Activated CD4-positive, CD25-positive, alpha-beta regulatory T cell (primary cell): ENCODE measurements at places on chromosomes 1 and 21.

DNA sequence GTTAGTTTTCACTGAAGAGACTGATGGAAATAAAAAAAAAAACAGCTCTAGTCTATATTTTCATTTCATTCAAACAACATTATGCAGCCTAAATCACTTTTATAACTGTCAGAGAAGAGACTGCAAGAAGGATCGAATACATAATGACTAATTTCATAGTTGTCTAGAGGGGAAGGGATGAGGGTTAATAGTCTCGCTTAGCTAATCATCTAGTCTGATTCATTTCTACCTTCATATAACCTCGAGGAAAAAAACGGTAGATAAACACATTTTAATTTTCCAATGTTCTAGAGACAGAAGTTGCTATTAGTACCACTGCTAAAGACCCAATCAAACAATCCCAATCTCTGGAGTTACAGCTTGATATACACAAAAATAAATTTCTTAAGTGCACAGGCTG, 3.5 kb downstream of the FUBP1 start:
- DNase-seq, result no peak

DNA sequence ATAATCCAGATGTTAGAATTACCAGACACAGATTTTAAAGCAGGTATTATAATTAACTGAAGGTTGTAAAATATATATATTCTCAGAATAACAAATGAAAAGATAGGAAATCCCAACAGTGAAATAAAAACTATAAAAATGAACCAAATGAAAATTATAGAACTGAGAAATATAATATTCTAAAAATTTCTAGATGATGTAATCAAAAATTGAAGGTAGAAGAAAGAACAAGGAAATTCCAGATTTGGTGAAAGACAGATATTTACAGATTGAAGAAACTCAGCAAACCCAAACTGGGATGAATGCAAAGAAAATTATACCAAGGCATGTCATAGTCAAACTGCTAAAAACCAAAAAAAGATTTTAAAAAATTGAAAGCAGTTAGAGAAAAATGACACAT, 729.4 kb downstream of the MATN1 start:
- DNase-seq, result no peak

DNA sequence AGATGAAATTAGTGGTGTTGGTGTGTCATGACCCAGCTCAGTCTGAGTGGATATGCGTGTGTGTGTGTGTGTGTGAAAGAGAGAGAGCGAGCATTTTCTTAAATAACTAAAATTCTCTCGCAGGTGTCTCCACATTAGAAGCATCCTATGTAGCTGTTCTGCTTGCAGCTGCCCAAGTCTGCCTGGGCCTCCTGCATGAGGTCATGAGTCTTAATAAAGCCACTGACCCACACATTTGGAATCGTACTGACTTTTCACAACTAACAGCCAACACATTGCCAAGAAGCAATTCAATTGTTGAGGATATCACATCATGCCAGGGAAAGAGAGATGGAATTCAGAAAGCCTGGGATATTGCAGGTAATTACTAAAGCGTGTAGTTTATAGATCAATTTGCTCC, 238.2 kb upstream of the AJAP1 start:
- DNase-seq, result no peak

GRCh38 chr1:201886103-201886885, 2.4 kb upstream of the SHISA4 start:
- DNase-seq, result no peak

DNA sequence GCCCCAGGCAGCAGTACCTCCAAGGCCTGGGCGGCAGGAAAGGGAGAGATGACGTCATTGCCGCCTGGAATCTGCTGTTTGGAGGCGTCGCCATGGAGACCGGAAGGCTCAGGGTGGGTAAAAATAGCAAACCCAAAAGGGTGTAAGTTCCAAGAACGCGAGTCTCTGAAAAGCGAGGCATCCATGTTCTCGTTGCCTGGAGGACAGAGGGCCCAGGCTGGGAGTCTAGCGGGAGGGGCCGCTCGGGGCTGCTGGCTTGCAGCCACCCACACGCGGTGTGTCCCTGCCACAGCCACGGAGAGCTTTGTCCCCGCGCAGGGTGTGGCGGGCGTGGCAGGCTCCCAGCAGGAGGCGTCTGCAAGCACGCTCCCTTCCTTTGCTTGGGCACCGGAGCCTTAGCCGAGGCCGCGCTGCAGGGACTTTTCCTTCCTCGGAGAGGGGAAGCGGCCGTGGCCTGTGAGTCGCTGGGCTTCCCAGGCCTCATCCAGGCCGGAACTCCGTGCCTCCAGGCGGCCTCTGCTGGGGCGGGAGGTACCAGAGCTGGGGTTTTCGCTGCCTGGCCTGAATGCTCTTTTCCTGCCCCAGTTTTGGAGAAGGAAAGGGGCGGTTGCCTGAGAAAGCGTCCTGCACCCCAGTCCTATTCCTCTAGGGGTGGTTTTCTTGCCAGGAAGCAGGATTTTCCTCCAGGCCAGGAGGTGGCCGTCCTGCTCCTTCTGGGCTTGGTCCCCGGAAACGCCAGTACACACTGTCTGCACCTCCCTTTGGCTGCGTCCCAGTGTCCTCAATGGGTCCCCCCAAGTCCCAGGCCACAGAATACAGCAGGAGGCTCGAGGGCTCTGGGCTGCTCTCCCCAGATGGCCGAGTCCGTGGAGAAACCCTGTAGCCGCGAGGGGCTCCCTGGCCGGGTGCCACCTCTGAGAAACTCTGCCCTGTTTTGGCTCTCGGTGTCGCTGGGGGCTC, 15.3 kb upstream of the SKI start:
- no peak for DNase-seq

DNA sequence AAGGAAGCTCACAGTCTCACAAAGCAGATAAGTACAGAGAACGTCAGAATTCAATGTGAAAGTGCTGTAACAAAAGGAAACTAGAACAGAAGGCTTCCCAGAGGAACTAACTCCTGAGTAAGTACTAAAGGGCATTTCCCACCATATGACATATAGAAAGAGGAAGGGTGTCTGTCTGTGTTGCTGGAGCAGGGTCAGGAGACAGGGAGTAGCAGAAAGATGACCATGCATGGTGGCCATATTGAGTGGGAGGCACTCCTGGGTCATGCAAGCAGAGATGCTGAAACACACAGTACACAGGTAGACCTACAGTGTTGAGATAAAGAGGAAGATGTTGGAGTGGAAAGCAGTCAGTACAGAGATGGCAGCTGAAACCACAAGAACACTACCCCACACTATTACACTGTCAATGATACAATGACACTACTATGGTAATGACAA, 47.3 kb downstream of the SLC25A24 start:
- DNase-seq, result no peak

DNA sequence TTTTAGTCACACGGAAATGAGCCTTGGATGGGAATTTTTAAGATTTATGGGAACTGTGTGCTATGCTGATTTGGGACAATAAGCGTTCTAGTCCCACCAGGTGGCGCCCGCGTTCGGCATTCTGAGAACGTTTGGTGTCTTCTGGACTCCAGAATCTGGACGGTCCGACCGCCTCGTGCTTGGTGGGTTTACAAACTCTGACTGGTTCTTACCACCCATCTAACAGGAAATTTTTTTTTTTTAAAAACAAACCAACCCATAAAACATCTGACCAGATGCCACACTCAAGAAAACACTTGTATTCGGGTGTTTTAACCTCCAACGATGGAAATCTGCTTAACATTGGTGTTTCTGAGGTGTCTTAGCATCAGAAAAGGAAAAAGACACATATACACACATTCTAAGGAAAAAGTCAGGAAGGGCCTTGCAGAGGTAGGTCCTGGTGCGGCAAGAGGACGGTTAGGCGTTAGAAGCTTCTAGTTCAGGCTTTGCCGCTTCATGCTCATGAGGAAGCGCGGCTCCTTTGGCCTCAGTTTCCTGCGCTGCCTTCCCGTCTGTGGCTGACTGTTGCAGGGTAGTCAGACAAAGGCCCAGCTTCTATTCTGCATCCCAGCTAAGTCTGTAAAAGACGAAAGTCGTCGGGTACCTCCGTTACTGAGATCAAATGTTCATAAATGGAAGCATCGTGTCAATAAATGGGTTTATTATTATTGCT, 814 bp upstream of the DYRK3 start:
- peak; percentile 44 for DNase-seq

GRCh38 chr1:47647327-47647845, 209.5 kb downstream of the FOXD2 start:
- DNase-seq, result no peak

- no peak for DNase-seq
Observed at GRCh38 chr1:208174731-208175507, 69.3 kb downstream of the PLXNA2 start.

GRCh38 chr1:58324558-58324957, 222.0 kb downstream of the OMA1 start:
- DNase-seq, result no peak

GRCh38 chr1:243421784-243422183, 165.9 kb downstream of the SDCCAG8 start:
- peak; percentile 4 for DNase-seq

- no peak for DNase-seq
Observed at GRCh38 chr1:183242556-183242955, 56.5 kb downstream of the LAMC2 start.

GRCh38 chr21:36783612-36784374, 84.9 kb downstream of the SIM2 start:
- DNase-seq, result no peak

DNA sequence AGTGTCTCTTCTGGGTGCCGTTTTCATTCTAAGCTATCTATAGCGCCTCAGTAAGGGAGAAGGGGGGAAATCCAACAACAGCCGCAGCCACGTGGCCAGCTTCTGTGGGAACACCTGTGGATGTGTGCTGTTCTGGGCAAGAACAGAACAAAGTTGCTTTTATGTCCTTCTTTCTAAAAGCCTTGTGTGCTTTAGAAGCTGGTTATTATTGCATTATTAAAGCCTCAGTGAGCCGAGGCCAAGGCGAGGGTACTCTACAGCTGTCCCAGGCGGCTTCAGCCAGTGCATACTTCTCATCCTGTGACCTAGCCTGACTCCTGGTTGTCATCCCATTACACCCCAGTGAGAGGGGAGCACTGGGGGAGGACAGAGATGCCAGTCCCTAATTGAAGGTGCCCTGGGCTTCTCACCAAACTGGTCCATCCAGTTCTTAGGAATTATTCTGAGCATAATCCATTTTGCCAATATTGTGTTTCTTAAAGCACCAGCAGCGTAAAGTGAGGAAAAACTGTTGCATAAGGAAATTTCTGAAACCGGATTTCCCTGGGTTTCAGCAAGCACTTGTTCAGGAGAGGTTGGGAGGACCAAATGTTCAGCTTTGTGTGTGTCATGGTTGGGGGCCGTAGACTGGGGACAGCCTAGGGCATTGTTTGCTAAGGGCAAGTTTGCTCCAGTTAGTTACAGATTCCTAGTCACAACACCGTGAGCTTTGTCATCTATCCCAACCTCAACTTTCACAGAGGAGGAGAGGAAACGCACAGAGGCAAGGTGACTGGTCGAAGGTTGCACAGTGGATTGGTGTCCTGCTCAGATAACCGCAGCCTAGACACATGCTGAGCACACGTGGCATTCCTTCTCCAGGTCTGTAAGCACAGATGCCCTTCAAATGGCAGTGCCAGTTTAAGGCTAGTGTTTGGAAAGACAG, 61.0 kb upstream of the ATP1A1 start:
- DNase-seq, result no peak

DNA sequence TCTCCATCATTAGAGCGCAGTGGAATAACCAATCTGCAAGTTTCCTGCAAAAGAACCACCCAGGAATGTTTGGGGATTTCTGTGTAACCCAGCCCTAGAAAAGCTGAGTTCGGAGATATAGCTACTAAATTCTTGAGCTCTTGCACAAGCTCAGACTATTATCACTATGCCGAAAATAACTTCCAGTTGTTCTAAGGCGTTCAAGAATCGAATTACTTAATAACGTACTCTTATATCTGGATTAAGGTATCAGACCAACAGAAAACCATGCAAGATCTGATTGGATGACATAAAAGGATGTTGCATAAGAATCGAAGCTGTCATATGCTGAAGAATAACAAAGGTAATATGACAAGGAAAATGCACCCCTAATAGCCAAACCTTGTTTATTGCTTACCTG, 7.5 kb upstream of the LAMC2 start:
- DNase-seq, result no peak

DNA sequence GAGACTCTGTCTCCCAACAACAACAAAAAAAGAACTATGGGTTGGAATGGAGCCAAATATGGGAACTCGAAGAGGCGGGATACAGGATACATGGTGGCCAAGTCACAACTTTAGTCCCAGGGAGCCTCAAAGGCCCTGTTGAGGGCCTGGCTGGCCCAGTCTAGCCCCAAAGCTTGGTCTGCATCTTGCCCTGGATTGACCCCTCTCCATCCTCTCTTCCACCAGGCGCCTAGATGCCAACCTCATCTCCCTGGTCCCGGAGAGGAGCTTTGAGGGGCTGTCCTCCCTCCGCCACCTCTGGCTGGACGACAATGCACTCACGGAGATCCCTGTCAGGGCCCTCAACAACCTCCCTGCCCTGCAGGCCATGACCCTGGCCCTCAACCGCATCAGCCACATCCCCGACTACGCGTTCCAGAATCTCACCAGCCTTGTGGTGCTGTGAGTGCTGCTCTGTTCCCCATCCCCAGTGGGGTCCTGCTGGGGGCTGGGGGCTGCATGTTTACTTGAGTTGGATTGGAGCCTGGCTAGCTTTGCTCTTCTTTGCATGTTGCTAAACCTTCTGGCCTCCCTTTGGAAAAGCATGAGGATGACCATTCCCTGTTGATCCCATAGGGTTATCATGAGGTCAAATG, 65.5 kb downstream of the UBE2T start:
- DNase-seq, result no peak

DNA sequence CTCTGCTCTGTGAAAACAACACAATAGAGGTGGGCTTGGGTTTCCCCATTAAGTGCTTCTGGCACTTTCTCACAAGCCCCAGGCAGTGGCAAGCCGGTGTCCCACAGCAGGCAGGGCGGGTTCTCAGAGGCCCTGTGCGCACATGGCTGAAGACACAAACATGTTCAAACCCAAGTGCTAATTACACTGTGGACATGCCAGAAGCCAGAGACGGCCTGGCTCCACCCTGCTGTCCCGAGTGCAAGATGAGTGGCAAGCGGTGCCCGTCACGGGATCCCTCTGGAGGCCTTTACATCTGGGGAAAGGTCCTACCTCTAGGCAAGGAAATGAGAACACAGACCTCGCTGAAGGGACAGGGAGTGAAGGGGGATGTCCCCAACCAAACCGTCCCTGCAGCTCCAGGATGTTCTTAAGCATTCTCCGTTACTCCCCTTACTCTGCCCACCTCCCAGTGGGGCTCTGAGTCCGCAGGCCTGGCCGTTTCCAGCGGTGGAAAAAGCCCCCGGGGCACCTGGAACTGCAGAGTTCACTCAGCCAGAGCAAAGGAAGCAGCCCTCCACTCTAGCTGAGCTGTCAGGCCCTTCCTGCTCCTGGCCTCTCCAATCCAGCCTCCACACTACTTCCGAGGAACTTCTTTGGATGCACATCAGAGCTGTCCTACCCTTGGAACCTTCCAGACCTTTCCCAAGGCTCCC, 57.4 kb downstream of the SLC66A1 start:
- DNase-seq, result no peak

GRCh38 chr1:150620919-150621318, 8.5 kb downstream of the ENSA start:
- no peak for DNase-seq

GRCh38 chr1:186900539-186901237, 71.9 kb downstream of the PLA2G4A start:
- no peak for DNase-seq

- no peak for DNase-seq
Observed at GRCh38 chr21:44950351-44950750, 10.5 kb downstream of the SLX9 start.

- no peak for DNase-seq
Observed at GRCh38 chr1:59885160-59885832, 41.3 kb downstream of the CYP2J2 start.
